ENCODE measurements at places on chromosomes 11 and 22.

DNA sequence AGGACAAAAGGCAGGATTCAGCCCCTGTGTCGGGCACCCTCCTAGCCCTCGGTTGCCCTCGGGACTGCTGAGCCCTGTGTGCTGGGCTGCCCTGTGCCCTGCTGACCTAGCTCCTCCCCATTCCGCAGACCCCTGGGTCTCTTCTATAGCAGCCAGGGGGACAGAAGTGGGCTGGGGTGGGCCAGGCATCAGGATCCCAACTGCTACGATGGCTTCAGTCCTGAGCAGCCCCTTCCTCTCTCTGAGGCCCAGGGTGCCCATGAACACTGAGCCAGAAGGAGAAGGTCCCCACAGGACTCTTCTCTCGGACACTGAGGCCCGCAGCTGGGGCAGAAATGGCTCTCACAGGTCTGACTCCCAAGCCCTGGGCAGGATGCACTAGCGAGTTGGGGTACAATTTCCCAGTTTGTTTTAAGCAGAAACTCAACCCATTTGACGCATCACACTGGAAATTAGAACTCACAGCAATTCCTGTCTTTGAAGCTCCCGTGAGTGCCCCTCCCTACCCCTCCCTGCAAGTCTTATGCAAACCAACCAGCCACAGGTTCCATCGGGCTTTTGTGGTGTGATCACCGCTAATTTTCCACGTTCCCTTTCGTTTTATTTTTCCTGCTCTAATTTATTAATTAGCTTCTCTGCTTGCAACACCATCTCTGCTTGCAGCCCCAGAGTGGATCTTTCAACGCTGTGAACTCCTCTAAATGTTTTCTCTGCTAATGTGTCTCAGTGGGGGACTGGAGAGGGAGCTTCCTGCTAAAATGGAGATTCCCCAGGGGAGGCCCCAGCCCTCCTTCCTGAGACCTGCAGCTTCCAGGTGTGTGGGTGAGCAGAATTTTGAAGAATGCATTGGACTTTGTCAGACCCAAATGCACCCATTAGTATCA, 56.7 kb downstream of the PHF21B start:
- DNase-seq = no peak

DNA sequence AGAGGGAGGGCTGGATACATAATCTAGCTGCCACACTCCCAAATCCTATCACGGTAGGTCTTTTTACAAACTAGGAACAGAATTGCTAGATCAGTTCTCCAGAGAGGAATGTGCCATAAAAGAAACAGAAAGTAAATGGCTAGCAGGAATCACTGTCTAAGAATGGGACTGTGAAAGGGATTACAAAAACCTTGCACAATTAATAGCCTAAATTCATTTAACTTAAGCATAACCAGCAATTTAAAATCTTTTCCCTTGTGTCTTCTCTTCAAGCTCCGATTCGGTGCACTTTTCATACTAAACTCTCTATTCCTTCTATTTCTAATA, 35.2 kb downstream of the APOL5 start:
- no peak for DNase-seq

GRCh38 chr22:32722441-32722840, 79.1 kb upstream of the TIMP3 start:
- DNase-seq = no peak

DNA sequence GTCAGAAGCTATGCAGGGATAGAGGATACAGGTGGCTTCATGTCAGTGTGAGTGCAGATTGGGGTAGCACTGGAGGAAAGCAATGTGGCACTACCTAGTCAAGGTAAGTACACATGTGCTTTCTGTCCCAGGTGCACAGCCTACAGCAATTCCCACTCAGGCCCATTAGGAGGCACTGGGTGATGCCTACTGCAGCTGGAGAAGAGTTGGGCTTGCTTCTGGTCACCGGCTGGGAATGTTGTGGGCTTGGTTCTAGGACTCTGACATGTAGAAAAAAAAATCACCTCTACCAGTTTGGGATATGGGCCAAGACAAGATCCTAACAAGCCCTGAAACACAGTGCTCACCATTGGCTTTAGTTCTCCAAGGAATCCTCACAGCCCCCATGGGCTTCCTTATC, 69.7 kb downstream of the TENM4 start:
- no peak for DNase-seq

GRCh38 chr11:76781046-76781801, 1.9 kb upstream of the TSKU start:
- no peak for DNase-seq

- DNase-seq = peak; percentile 50
Observed at GRCh38 chr22:49767355-49768062, 60.2 kb downstream of the BRD1 start.

DNA sequence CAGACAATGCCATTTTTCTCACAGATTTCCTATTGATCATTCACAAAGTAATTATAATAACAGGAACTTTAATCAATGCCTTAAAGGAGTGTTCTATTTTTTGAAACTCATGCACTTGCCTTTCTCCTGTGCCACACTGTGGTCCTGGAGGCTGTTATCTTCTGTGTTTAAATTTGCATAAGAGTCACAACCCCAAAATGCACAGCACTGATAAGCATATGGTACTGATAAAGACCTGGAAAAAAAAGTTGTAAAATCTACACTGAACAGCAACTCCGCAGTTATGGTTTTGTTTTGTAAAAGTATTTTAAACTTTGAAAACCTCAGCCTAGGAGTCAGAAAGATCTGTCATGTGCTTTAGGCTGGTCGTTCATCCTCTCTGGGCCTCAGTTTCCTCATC, 9.1 kb upstream of the CCDC34 start:
- DNase-seq = no peak

DNA sequence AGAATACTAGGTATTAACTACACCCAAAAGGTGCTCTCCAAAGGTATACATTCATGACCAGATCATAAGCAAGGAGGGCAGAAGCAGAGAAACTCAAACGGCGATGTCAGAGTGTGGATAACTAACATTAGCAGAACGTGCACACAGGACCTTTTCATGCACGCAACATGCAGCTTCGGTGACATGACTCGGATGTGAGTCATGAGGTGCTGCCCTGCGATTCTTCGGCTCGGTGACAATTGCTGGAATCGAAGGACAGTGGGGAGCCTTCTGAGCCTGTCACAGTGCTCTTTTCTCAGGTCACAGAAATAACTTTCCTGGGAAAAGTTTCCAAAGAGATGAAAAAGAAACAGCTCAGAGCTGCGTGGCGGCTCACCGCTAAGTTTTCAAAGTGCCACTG, 418.5 kb upstream of the SYN3 start:
- no peak for DNase-seq

DNA sequence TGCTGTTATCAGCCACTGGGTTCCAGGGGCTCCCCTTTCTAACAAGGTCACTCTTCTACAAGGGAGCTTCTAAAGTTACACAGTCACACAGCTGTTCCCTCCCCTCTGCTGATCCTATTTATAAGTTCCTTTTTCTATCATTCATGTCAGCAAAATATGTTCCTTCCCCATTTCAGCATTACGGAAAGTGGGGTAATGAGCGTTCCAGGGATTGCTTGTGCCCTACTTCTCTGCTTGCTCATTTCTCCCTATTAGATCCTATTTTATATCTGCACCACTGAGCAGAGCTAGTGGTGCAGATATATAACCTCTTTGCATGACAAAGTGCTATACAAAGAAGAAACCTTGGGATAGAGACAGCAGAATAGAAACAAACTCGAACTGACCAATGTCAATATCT, 22.7 kb upstream of the PLEKHB1 start:
- DNase-seq = no peak

All from activated T-cell treated with anti-CD3 and anti-CD28 coated beads, Interleukin-2, amount 50 U/mL, for 48 hours (primary cell).